Sigmoid colon (tissue), 7 donors: ENCODE measurements at places on chromosomes 4 and X. TPM values are rescaled to one million over a fixed set of nuclear protein-coding genes. Genes with fewer than 3 reads are reported as not detected.
A peak's percentile ranks its signal among the peaks of the same experiment; 100 is the strongest.

DNA sequence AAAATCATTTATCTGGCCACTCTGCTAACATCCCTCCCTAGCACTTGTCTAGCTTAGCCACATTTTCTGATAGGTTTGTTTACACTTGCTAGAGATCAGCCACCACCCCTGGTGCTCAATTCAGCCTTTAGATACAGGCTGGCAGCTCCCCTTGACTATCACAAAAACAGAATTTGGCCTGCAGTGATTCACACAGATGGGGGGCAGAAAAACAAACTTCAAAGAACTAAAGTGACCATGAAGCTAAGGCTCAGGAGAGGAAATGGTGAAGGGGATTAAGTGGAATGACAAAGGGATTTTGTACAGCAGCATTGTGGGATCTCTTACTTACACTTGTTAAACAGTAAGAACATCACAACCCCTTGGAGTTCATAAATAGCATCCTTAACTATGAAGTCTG lies 1718.0 kb upstream of the PCDH7 start:
- DNase-seq, result no peak
- H3K36me3 ChIP-seq, result no peaks in the 10 kb centered on the region
- no peak overlapping the region for H3K27ac ChIP-seq
- H3K4me1 ChIP-seq, result no peaks in the 10 kb centered on the region

- H3K27me3 ChIP-seq, result peaks cover 22% of the 10 kb centered on the region
- no peak overlapping the region for H3K4me3 ChIP-seq
- H3K36me3 ChIP-seq, result no peaks in the 10 kb centered on the region
- H3K27ac ChIP-seq, result no peak overlapping the region
- no peak for DNase-seq
These were observed 3.9 kb downstream of the PRSS12 start for GRCh38 chr4:118348886-118349285.

The SMARCA5 gene
- total RNA-seq, result 46.4 TPM

GRCh38 chr4:3221996-3222395 lies 27.0 kb upstream of the MSANTD1 start:
- peaks cover 4% of the 10 kb centered on the region for H3K4me1 ChIP-seq
- no peak for DNase-seq
- no peak overlapping the region for H3K27ac ChIP-seq
- peaks cover 60% of the 10 kb centered on the region for H3K36me3 ChIP-seq
- no peak overlapping the region for H3K4me3 ChIP-seq

DNA sequence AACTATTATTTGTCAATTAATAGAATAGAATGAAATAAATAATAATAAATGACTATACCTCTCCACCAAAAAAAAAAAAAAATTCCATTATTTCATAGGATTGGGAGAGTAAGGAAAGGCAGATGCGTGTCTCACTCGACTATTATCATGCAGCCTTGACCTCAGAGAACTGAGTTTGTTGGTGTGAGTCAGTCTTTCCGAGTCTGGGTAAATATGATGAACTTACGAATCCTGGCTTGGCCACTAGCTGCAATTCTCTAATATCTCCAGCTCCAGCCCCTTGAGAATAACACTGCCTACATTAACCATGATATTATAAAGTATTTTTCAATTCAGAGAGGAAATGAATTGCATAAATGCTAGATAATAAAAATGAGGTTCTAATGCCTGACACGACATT lies 46.6 kb upstream of the DHX15 start:
- DNase-seq, result no peak
- no peaks in the 10 kb centered on the region for H3K36me3 ChIP-seq
- H3K27me3 ChIP-seq, result no peaks in the 10 kb centered on the region

The TCEAL6 gene
- not detected for total RNA-seq

- no peaks in the 10 kb centered on the region for H3K4me1 ChIP-seq
- no peaks in the 10 kb centered on the region for H3K36me3 ChIP-seq
- no peak overlapping the region for H3K27ac ChIP-seq
- no peak for DNase-seq
- H3K4me3 ChIP-seq, result no peak overlapping the region
- no peaks in the 10 kb centered on the region for H3K27me3 ChIP-seq
These were observed 9.9 kb downstream of the YIPF6 start for GRCh38 chrX:68508799-68509198.

GRCh38 chr4:119103263-119103662 lies 32.4 kb upstream of the MYOZ2 start:
- H3K4me3 ChIP-seq, result no peak overlapping the region
- DNase-seq, result peak; percentile 72
- no peaks in the 10 kb centered on the region for H3K27me3 ChIP-seq
- H3K36me3 ChIP-seq, result no peaks in the 10 kb centered on the region
- peak overlapping the region; percentile 69 for H3K27ac ChIP-seq

The RHOXF2 gene
- total RNA-seq, result not detected

The UGT2B11 gene
- total RNA-seq, result not detected

The SSX4B gene
- not detected for total RNA-seq

The TASL gene
- 1.1 TPM for total RNA-seq

- H3K27me3 ChIP-seq, result no peaks in the 10 kb centered on the region
- no peak overlapping the region for H3K27ac ChIP-seq
- no peak overlapping the region for H3K4me3 ChIP-seq
- no peaks in the 10 kb centered on the region for H3K4me1 ChIP-seq
- DNase-seq, result no peak
These were observed 21.4 kb upstream of the NOX1 start for GRCh38 chrX:100895365-100896075.

- no peak overlapping the region for H3K4me3 ChIP-seq
- no peak for DNase-seq
- no peaks in the 10 kb centered on the region for H3K36me3 ChIP-seq
- H3K4me1 ChIP-seq, result no peaks in the 10 kb centered on the region
These were observed 277.3 kb upstream of the KLF3 start for GRCh38 chr4:38386654-38387188.

- H3K4me3 ChIP-seq, result no peak overlapping the region
- no peaks in the 10 kb centered on the region for H3K27me3 ChIP-seq
- DNase-seq, result no peak
- H3K27ac ChIP-seq, result peak overlapping the region; percentile 62
These were observed 438.2 kb upstream of the PCDH7 start for GRCh38 chr4:30281986-30282385.

GRCh38 chrX:43860646-43861370 lies 21.4 kb downstream of the MAOB start:
- no peak for DNase-seq
- H3K36me3 ChIP-seq, result no peaks in the 10 kb centered on the region
- no peak overlapping the region for H3K27ac ChIP-seq

DNA sequence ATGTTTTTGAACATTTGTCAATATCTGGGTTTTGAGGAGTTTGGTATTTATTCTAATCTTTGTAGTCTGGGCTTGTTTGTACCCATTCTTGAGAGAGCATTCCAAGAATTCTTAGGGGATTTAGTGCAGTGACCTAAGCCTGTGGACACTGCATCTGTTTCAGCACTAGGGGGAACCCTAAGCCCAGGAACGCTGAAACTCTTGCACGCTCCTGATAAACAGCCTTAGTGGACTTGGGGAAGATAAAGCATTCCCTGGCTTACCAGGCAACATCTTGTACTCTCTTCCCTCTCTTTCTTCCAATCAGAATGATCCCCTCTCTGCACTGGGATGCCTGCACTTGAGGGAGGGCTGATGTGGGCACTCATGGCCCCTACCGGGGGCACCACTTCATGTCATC lies 654.9 kb upstream of the HTR2C start:
- no peaks in the 10 kb centered on the region for H3K36me3 ChIP-seq
- no peak overlapping the region for H3K27ac ChIP-seq
- H3K4me3 ChIP-seq, result no peak overlapping the region
- no peaks in the 10 kb centered on the region for H3K27me3 ChIP-seq
- no peaks in the 10 kb centered on the region for H3K4me1 ChIP-seq
- DNase-seq, result no peak

The FOXP3 gene
- total RNA-seq, result not detected

DNA sequence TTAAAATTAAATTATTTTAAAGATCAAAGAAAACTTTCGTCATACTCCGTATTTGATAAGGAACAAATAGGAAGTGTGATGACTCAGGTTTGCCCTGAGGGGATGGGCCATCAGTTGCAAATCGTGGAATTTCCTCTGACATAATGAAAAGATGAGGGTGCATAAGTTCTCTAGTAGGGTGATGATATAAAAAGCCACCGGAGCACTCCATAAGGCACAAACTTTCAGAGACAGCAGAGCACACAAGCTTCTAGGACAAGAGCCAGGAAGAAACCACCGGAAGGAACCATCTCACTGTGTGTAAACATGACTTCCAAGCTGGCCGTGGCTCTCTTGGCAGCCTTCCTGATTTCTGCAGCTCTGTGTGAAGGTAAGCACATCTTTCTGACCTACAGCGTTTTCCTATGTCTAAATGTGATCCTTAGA lies at the start of gene CXCL8:
CXCL8 (plus strand) TSS at position 217 of the 426 bp plus-strand sequence; CDS start at position 307, 90 bp downstream.
- H3K36me3 ChIP-seq, result no peaks in the 10 kb centered on the region
- no peak within 1 kb of the TSS for H3K4me3 ChIP-seq
- H3K4me1 ChIP-seq, result peaks cover 21% of the 10 kb centered on the region
- peak within 1 kb of the TSS; percentile 40 for H3K27ac ChIP-seq
- H3K27me3 ChIP-seq, result no peaks in the 10 kb centered on the region

The EDNRA gene
- 5.3 TPM for total RNA-seq

The OPHN1 gene
- total RNA-seq, result 11.1 TPM

DNA sequence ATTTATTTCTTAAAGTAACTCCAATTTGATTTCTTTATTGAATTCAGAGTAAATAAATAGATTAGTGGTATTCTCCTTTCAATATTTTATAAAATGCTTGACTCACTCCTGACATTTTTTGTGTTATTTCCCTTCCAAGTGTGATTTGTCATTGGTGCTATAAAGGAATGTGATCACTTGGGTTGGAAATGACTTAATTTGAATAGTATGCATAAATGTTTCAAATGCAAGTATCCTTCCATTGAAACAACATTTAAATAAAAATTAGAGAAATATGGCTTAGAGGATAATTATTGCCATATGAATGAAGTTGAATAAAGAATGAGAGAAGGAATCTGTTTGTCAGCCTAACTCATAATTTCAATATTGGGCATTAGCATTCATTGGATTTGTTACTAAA lies 182.7 kb downstream of the PABPC4L start:
- H3K27me3 ChIP-seq, result no peaks in the 10 kb centered on the region
- no peak overlapping the region for H3K27ac ChIP-seq
- DNase-seq, result no peak
- no peaks in the 10 kb centered on the region for H3K36me3 ChIP-seq
- H3K4me1 ChIP-seq, result no peaks in the 10 kb centered on the region

DNA sequence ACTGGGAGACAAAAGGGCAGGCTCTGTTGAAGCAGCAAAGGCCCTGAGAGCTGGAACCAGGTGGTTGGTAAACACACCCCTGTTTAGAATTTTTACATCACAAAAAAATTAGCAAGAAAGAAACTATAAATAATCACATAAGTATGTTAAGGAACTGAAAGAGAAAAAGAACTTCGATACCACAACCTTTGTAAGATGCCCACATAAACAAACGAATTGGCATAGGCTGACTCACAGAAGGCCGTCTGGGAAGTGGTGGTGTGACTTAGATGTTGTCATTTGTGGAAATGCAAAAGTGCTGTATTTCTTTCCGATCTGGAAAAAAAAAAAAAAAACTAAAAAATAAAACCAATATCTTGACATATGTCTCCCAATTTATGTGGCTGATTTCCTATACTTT lies 235.1 kb downstream of the USP46 start:
- no peaks in the 10 kb centered on the region for H3K4me1 ChIP-seq
- H3K36me3 ChIP-seq, result no peaks in the 10 kb centered on the region
- no peak for DNase-seq

The MGARP gene
- 1.4 TPM for total RNA-seq

DNA sequence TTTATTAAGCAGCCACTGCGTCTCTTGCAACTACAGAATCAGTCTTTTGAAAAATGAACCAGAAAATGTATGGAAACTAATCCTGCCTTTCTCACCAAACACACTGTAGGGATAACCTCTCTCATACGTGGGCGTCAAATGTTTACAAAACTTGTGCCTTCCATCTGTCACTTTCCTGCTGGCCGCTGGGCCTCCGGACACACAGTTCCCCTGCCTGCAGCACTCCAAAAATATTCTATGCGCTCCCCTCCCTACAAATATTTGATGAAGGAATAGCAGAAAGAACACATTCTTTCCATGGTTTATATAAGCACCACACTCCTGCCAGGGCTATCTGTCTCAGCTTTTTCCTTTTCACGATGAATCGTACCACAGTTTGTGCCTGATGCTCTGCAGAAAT lies 14.9 kb upstream of the CYTL1 start:
- H3K36me3 ChIP-seq, result no peaks in the 10 kb centered on the region
- no peak overlapping the region for H3K4me3 ChIP-seq
- no peak for DNase-seq
- peaks cover 28% of the 10 kb centered on the region for H3K4me1 ChIP-seq
- no peak overlapping the region for H3K27ac ChIP-seq

The ARHGAP36 gene
- total RNA-seq, result not detected

The TCEAL9 gene
- total RNA-seq, result 81.1 TPM

GRCh38 chr4:4574792-4575191 lies 32.9 kb upstream of the STX18 start:
- H3K36me3 ChIP-seq, result no peaks in the 10 kb centered on the region
- no peaks in the 10 kb centered on the region for H3K4me1 ChIP-seq
- peak overlapping the region; percentile 56 for H3K4me3 ChIP-seq
- no peak for DNase-seq
- H3K27me3 ChIP-seq, result no peaks in the 10 kb centered on the region

DNA sequence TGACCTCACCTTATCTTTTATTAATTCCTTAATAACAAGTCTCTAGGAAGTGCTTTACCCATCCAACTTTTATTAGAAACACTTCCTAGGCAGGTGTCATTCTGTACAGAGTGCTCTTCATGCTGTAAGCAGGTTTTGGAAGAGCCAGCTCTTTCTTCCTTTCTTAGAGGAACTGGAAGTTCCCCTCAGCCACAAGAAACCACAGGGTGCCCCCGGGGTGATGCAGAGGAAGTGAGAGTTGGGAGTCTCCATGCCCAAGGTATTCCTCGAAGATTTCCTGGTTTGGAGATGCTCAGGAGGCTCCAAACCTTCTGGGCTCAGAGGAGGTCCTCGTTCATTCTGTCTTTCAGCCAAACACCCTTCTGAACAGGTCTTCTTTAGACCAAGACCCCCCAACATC lies 83.8 kb downstream of the EGF start:
- H3K4me1 ChIP-seq, result no peaks in the 10 kb centered on the region
- no peak overlapping the region for H3K27ac ChIP-seq
- no peaks in the 10 kb centered on the region for H3K27me3 ChIP-seq
- no peaks in the 10 kb centered on the region for H3K36me3 ChIP-seq

GRCh38 chr4:102601586-102602227 lies 100.5 kb downstream of the NFKB1 start:
- DNase-seq, result no peak
- H3K27me3 ChIP-seq, result no peaks in the 10 kb centered on the region
- peaks cover 16% of the 10 kb centered on the region for H3K4me1 ChIP-seq
- no peak overlapping the region for H3K27ac ChIP-seq
- H3K36me3 ChIP-seq, result peaks cover 88% of the 10 kb centered on the region

DNA sequence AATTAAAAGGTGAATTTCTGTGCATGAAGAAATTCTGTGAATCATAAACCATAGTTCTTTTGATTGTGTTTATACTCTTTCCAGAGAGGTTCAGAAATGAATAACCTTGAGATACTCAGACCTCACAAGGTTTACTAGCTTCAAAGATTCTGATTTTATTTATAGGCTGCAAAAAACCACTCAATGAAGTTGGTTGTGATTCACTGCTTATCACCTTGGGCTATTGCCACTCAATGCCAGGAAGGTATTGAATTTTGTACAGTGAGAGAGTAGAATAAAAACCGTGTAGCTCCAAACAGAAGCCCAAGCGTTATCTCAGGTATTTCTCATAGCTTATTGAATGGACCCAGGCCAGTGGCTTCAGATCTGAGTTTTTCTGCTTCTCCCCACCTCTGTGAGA lies 118.7 kb downstream of the FHIP1A start:
- no peaks in the 10 kb centered on the region for H3K36me3 ChIP-seq
- no peaks in the 10 kb centered on the region for H3K4me1 ChIP-seq
- DNase-seq, result no peak
- no peaks in the 10 kb centered on the region for H3K27me3 ChIP-seq
- no peak overlapping the region for H3K27ac ChIP-seq
